RPMI7951 (cell line): ENCODE measurements at places on chromosomes 4 and X. TPM values are rescaled to one million over a fixed set of nuclear protein-coding genes. Genes with fewer than 3 reads are reported as not detected.

The FRG2 gene
- 0.88 and 0.96 TPM in 2 replicates for total RNA-seq

The ALAS2 gene
- not detected in 2 replicates for total RNA-seq

The RHOH gene
- not detected in 2 replicates for total RNA-seq

The ZNF141 gene
- 5.4 and 8.8 TPM in 2 replicates for total RNA-seq

The MYL5 gene
- total RNA-seq: 1.3 and 3.2 TPM in 2 replicates

The TMEM154 gene
- total RNA-seq: 0.59 and 0.60 TPM in 2 replicates

The MFSD8 gene
- 14.0 and 14.8 TPM in 2 replicates for total RNA-seq

The CFAP97 gene
- 23.7 and 28.1 TPM in 2 replicates for total RNA-seq

The PRKG2 gene
- not detected in 2 replicates for total RNA-seq

The PABPC1L2B gene
- total RNA-seq: not detected in 2 replicates

The GLRA2 gene
- not detected in 2 replicates for total RNA-seq

The CXCL11 gene
- total RNA-seq: 0.10 and 0.36 TPM in 2 replicates

The AREG gene
- total RNA-seq: 2.4 and 4.1 TPM in 2 replicates

The AKAP14 gene
- total RNA-seq: not detected in 2 replicates

The RHOXF1 gene
- not detected in 2 replicates for total RNA-seq

The SSX4 gene
- 0.36 TPM in 1 of 2 replicates, not detected in the other for total RNA-seq

The PAGE4 gene
- total RNA-seq: not detected in 2 replicates

The AADAT gene
- total RNA-seq: 3.4 and 4.7 TPM in 2 replicates

The CPEB2 gene
- 6.4 and 10.5 TPM in 2 replicates for total RNA-seq

The FDCSP gene
- total RNA-seq: not detected in 2 replicates

The SYN1 gene
- total RNA-seq: 0.12 and 0.20 TPM in 2 replicates

The SPACA5 gene
- total RNA-seq: 0.78 TPM in 1 of 2 replicates, not detected in the other

The TMEM150C gene
- 0.12 and 0.49 TPM in 2 replicates for total RNA-seq

The NMU gene
- total RNA-seq: 5.5 and 7.3 TPM in 2 replicates

The AFF1 gene
- 8.9 and 9.5 TPM in 2 replicates for total RNA-seq

The NSUN7 gene
- total RNA-seq: 0.24 and 0.39 TPM in 2 replicates

The TLR10 gene
- total RNA-seq: 0.10 TPM in 1 of 2 replicates, not detected in the other

The GAGE13 gene
- 1.4 and 1.8 TPM in 2 replicates for total RNA-seq

The ABLIM2 gene
- under 0.01 and 0.29 TPM in 2 replicates for total RNA-seq

The WWC2 gene
- 18.9 and 21.4 TPM in 2 replicates for total RNA-seq

The MAGEA9B gene
- not detected in 2 replicates for total RNA-seq

The SH3RF1 gene
- total RNA-seq: 6.3 and 9.4 TPM in 2 replicates

The CABS1 gene
- not detected in 2 replicates for total RNA-seq

The RIPPLY1 gene
- not detected in 2 replicates for total RNA-seq

The TMPRSS11E gene
- total RNA-seq: not detected in 2 replicates

The GYG2 gene
- 0.20 and 1.2 TPM in 2 replicates for total RNA-seq

The TEX11 gene
- 0.36 and 0.88 TPM in 2 replicates for total RNA-seq

The KCNIP4 gene
- total RNA-seq: not detected in 2 replicates

The RTL3 gene
- total RNA-seq: 1.4 and 1.5 TPM in 2 replicates

The PRMT9 gene
- total RNA-seq: 6.0 and 6.5 TPM in 2 replicates

The CDKL5 gene
- total RNA-seq: 2.5 and 2.7 TPM in 2 replicates

The GLRB gene
- total RNA-seq: 9.8 and 11.1 TPM in 2 replicates

The DDX53 gene
- total RNA-seq: not detected in 2 replicates

The FGA gene
- total RNA-seq: not detected in 2 replicates

The CCDC160 gene
- total RNA-seq: not detected in 2 replicates

The TMEM187 gene
- total RNA-seq: 5.8 and 6.6 TPM in 2 replicates

The PABPC1L2A gene
- total RNA-seq: not detected in 2 replicates

The REELD1 gene
- total RNA-seq: not detected in 2 replicates

The TSPAN6 gene
- total RNA-seq: 19.7 and 24.2 TPM in 2 replicates

The NXF3 gene
- total RNA-seq: 0.10 and 0.24 TPM in 2 replicates

The F8A1 gene
- total RNA-seq: 8.9 and 9.5 TPM in 2 replicates

The TCEAL3 gene
- total RNA-seq: 17.8 and 18.0 TPM in 2 replicates

The STK32B gene
- 11.7 and 13.7 TPM in 2 replicates for total RNA-seq

The DCLK2 gene
- total RNA-seq: 1.7 and 4.1 TPM in 2 replicates
